ENCODE measurements at places on chromosomes 7 and 10.

DNA sequence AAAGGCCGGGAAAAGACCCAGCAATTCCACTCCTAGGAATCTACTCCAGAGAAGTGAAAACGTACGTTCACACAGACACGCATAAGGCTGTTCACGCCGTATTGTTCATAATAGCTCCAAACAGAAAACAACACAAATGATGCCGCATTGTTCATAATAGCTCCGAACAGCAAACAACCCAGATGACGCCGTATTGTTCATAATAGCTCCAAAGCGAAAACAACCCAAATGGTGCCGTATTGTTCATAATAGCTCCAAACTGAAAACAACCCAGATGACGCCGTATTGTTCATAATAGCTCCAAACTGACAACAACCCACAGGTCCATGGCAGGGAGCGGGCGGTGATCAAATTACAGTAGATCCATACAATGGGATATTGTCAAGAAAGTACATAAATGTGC, 85.2 kb upstream of the DNAAF5 start:
- DNase-seq, result no peak

DNA sequence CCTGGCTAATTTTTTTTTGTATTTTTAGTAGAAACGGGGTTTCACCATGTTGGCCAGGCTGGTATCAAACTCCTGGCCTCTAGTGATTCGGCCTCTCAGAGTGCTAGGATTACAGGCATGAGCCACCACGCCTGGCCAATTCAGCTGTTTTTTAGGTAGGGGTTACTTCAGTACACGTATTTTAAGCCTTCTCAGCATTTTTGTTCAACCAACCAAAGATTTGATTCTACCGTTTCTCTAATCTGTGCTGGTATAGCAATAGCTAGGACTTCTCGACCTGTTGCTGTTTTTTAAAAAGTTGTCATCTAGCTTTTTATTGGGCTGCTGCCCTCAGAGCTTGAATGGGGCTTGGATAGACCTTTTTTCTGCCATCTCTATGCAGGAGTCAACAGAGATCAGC, 34.9 kb downstream of the PROSER2 start:
- DNase-seq, result no peak

- DNase-seq, result no peak
Observed at GRCh38 chr10:80598084-80598798, 60.5 kb downstream of the SH2D4B start.

DNA sequence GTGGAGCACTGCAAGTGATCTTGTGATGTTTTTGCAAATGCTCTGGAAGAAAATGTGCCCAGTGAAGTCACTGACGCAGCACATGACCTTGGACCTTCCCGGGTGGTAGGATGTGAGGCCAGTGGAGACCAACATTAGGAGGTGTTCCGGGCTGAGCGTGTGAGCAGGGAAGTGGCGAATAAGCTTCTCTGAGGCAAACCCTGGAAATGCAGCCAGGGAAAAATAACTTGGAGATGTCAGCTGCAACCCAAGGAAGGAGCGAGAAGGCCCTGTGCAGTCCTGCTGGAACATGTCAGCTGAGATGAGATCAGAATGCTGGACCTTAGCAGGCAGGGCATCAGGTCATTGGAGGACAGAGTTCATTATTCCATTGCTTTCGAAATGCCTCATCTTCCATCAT, 18.6 kb upstream of the SDK1 start:
- DNase-seq, result no peak

DNA sequence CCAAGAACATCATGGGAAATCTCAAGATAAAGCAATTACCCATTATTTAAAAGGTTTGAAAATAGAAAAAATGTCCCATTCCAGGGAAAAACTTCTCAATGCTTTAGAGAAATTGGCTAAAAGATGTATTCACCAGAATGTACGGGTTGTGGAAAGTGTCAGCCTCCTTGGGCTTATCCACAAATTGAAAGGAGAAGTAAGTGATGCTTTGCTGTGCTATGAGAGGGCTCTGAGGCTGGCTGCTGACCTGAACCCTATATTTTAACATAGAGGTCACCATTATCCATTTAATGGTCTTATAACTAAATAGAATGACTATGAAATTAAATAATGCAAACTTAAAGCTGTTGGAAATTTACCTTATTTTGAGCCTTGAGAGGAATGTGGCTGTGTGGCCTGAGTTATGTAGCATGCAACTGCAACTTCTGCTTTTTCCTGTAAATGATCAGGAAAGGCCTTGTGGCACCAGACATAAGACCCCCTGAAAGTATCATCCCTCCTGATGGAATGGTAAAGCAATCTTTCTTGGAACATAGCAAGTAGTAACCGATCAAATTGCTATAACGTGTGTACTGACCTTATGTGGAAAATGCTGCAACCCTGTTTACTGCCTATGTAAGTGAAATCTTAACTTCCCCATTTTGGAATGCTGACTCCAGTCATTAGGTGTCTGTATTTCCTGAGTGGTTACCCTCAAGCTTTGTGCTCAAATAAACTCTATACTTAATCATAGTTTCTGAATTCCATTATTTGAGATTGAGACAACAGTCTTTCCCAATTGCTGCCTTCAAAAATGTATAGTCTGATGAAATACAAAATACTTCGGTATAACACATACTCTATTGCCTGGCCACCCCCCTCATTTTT, 6.9 kb downstream of the IFIT1B start:
- no peak for DNase-seq

GRCh38 chr10:79286318-79286951, 60.8 kb upstream of the PPIF start:
- no peak for DNase-seq

DNA sequence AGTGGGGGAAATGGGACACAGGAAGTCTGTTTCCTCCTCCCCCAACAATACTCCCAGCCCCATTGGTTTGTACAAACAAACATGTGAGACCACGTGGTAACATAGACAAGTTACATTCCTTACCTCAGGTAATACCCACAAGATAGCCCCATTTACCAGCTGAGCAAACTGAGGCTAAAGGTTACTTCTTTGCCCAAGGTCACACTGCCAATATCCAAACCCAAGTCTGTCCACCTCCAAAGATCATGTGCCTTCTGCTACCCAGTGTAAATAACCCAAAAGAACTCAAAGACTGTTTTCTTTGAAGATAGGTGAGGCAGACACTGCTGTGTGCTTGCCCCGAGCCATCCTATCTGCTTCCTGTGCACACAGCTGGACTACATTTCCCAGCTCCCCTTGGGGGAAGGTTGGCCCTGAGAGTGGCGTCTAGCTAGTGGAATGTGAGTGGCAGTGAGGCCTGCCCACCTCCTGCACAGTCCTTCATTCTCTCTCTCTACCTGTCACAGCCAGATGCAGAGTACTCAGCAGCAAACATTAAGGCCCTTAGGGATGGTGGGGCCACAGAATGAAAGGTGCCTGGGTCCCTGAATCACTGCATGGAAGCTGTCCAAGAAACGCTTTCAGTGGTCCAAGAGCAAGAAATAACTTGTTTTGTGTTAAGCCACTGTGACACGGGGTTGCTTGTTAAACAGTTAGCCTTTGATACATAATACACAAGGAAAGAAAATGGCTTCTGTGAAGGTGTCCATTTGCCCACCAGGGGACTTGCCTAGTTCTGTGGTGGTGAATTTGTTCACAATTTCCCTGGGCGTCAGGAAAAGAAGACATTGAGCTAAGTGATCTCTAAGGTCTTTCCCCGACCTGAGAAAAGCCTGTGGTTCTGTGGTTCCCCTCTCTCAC, 257.7 kb upstream of the NFE2L3 start:
- DNase-seq, result no peak

GRCh38 chr10:115092555-115093285, 445 bp upstream of the ATRNL1 start:
- DNase-seq, result peak; percentile 56

- DNase-seq, result no peak
Observed at GRCh38 chr10:65270969-65271368, 1654.9 kb upstream of the LRRTM3 start.

DNA sequence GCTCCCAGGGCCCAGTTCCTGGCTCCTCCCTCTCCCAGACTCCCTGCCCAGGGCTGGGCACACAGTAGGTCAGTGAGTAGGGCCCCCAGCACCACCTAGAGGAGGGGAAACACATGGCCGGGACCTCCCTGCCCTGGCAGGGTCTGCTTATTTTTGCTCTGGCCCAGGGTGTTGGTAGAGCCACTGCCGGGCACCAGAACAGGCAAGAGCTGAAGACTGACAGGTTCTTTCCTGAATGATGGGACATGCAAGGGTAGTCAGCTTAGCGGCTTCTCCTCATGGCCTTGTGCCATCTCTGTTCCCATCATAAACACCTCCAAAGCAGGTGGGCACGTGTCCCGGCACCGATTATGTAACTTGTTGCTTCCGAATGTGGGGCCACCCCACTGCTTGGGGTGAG, 86.5 kb downstream of the NEURL1 start:
- no peak for DNase-seq

DNA sequence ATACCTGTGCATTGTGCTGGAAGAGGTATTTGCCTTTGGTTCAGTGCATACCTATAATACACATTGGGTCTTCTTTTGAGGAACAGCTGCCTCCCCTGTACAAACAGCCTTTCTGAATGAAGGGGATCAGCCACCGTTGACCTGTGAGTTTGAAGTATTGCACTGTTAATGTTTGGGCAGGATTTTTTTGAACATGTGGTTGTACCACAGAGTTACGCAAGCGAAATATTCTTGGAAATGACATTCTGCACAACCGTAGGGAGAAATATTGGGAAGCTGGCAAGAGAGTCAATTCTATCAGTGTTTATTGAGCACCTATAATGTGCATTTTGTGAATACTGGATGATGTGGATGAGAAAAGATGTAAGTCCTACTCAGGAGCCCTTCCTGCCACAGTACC, 270.6 kb downstream of the AUTS2 start:
- no peak for DNase-seq

DNA sequence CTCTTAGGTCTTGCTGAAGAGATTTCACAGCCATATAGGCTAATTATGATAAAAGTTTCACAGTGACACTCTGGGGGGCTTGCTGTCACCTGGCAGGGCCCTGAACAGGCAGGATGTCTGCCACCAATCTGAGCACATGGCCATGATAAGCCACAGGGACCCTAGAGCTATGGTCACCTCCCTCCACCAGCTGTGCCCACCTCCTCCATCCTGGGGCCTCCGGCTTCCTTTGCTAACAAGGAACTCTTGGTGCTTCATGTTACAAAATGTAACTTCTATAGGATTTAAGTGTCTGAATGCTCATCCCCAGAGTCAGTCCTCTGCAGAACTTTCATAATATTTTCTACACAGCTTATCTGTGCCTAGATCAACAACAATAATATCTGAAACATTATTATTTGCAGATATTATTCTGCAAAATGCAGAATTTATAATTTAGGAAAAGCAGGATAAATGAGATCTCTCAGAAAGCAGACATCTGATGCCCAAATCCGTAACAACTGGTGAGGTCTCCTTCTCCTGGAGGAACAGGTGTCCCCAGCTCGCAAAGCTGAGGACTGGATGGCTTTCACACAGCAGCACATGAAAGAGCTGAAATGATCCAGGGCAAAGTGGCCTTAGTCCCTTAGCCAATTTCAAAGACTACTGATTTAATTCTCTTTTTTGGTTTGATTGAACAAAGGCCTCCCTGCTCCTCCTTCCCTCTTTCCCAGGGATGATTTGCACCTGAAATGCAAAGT, 287.0 kb upstream of the AOAH start:
- no peak for DNase-seq

- DNase-seq, result no peak
Observed at GRCh38 chr10:61986382-61986781, 84.9 kb downstream of the ARID5B start.

- no peak for DNase-seq
Observed at GRCh38 chr7:107876916-107877315, 14.1 kb upstream of the DLD start.

DNA sequence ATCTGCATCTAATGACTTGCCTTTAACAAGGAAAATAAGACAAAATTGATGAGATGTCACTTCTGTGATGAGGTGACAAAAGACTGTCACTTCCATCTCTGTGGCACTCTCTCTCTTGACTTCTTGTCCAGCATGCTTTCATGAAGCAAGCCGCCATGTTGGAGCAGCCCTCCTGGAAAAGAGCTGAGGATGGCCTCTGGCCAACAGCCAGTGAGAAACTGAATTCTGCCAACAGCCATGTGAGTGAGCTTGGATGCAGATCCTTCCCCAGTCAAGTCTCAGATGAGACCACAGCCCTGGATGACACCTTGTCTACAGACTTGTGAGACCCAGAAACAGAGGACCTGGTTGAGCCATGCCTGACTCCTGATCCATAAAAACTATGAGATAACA, 412.6 kb upstream of the SHH start:
- DNase-seq, result peak; percentile 9
